Esophagus muscularis mucosa (tissue), 4 donors: ENCODE measurements at places on chromosomes 1 and 21. TPM values are rescaled to one million over a fixed set of nuclear protein-coding genes. Genes with fewer than 3 reads are reported as not detected.
A peak's percentile ranks its signal among the peaks of the same experiment; 100 is the strongest.

- no peak overlapping the region for H3K27ac ChIP-seq
- no peaks in the 10 kb centered on the region for H3K4me1 ChIP-seq
- no peaks in the 10 kb centered on the region for H3K27me3 ChIP-seq
- no peak for DNase-seq
Observed at GRCh38 chr1:207362962-207363860, 41.7 kb downstream of the CD55 start.

DNA sequence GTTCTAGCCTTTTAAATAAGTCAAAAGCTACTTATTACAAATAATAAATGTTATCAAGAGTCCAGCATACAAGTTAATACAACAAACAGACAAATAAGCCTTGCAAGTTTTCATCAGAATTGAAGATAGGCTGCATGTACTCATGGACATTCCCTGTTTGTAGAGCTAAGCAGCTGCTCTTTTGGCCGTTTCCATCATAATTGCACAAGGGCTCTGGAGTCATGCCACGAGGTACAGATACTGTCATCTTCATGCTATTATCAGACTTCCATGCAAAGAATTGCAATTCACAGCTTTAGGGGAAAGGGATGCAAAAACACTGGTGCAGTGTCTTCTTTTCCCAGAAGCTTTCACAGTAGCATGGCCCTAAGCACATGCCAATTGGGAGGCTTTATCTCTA is 52.8 kb upstream of the TBX15 start:
- no peak overlapping the region for H3K4me3 ChIP-seq
- DNase-seq = no peak
- no peaks in the 10 kb centered on the region for H3K27me3 ChIP-seq
- H3K27ac ChIP-seq = no peak overlapping the region
- no peaks in the 10 kb centered on the region for H3K36me3 ChIP-seq

DNA sequence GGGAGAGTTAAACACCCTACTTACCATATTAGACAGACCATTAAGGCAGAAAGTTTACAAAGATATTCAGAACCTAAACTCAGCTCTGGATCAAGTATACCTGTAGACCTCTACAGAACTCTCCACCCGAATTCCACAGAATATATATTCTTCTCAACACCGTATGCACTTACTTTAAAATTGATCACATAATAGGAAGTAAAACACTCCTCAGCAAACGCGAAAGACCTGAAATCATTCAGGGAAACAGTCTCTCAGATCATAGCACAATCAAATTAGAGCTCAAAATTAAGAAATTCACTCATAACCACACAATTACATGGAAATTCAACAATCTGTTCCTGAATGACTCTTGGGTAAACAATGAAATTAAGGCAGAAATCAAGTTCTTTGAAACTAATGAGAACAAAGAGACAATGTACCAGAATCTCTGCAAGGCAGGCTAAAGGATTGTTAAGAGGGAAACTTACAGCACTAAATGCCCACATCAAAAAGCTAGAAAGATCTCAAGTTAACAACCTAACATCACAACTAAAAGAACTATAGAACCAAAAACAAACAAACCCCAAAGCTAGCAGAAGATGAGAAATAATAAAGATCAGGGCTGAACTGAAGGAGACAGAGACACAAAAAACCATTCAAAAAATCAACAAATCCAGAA is 19.1 kb downstream of the CD84 start:
- H3K4me3 ChIP-seq = no peak overlapping the region
- H3K27me3 ChIP-seq = no peaks in the 10 kb centered on the region
- no peaks in the 10 kb centered on the region for H3K4me1 ChIP-seq
- no peak for DNase-seq
- H3K36me3 ChIP-seq = no peaks in the 10 kb centered on the region

DNA sequence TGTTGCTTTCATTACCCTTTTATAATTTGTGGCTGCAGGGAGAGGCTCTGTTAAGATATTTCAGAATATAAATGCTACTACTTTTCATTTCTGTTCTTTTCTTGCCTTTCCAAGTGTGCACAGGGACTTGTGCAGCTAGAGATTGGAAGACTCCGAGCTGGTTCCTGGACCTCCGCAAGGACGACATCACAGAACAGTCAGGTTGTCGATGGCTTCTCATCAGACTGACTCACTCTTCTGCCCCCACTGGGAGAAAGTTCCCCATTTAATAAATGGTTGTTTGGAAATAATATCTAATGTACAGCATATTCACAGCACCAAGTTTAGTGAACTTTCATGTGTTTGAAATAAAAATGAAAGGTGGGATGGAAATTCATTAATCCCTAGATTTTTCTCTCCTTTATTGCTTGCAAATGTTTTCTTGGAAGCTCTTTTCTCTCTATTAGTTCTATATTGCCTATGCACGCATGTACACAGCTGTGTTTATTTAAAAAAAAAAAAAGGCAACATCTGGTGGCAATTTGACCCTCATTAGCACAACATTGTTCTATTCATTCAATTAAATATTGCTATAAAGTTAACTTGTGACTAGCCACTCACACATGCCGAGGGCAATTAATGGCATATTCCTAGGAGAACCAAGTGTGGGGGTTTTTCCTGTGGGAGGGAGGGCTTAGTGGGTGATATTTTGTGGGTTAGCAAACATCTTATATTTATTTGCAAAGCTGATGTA is 77.5 kb upstream of the L1TD1 start:
- no peaks in the 10 kb centered on the region for H3K4me1 ChIP-seq
- no peak overlapping the region for H3K4me3 ChIP-seq
- peaks cover 4% of the 10 kb centered on the region for H3K36me3 ChIP-seq

- DNase-seq = no peak
- no peak overlapping the region for H3K27ac ChIP-seq
- H3K4me3 ChIP-seq = no peak overlapping the region
- H3K27me3 ChIP-seq = no peaks in the 10 kb centered on the region
- no peaks in the 10 kb centered on the region for H3K4me1 ChIP-seq
Observed at GRCh38 chr1:195851016-195851601, 757.1 kb downstream of the KCNT2 start.

GRCh38 chr1:38088366-38088765 is 41.8 kb upstream of the POU3F1 start:
- no peak overlapping the region for H3K27ac ChIP-seq
- no peak for DNase-seq
- no peaks in the 10 kb centered on the region for H3K36me3 ChIP-seq
- no peaks in the 10 kb centered on the region for H3K4me1 ChIP-seq
- no peak overlapping the region for H3K4me3 ChIP-seq

DNA sequence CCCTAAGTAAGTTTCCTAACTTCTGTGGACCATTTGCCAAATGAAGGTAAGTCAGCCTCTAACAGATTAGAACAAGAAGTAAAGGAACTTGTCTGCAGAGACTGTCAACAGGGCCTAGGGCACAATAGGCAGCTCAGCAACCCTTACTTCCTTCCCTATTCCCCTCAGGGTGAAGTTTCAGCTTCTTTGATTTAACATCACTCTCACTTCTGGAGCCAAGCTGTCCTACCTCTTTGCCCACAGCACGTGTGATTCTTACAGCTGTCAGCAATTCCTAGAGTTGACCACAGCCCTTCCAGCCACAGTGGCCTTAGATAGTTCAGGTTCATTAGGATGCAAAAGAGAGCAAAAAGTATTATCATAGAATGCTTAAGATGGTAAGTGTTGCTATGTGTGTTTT is 7.6 kb upstream of the EIF4G3 start:
- no peaks in the 10 kb centered on the region for H3K4me1 ChIP-seq
- DNase-seq = no peak
- H3K27me3 ChIP-seq = no peaks in the 10 kb centered on the region
- H3K36me3 ChIP-seq = no peaks in the 10 kb centered on the region
- no peak overlapping the region for H3K4me3 ChIP-seq

- no peaks in the 10 kb centered on the region for H3K36me3 ChIP-seq
- H3K4me3 ChIP-seq = no peak overlapping the region
- no peaks in the 10 kb centered on the region for H3K4me1 ChIP-seq
- no peak overlapping the region for H3K27ac ChIP-seq
- no peaks in the 10 kb centered on the region for H3K27me3 ChIP-seq
Observed at GRCh38 chr1:92511541-92511940, 24.8 kb upstream of the GFI1 start.

DNA sequence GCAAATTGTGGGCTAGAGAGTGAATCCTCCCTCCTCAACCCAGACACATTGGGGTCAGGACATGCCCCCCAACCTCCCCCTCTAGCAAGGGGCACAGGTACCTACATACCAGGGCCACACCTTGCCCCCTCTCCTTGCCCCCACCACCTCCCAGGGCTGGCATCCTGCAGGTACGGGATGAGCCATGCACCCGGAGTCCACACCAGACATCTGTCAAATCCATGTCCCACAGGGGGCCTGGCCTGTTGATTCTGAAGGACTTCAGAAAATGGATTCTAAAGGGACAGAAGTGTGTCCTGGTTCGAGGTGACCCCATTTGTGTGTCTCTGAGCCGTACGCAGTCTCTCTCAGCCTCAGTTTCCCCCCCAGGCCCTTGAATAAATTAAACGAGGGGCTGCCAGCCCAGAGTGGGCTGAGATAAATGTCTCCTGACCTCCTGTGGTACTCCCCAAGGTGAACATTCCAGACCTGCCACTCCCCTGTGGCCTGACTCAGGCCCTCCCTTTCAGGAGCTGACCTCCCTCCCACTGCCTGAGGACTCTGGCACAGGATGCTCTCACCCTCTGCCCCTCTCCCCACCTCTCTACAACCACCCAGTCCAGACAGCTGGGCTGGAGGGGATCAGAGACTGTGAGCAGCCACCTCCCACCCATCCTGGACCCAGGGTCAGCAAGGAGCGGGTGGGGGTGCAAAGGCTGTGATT is 94.5 kb downstream of the EPHB2 start:
- H3K27me3 ChIP-seq = no peaks in the 10 kb centered on the region
- no peak for DNase-seq
- H3K4me1 ChIP-seq = peaks cover 18% of the 10 kb centered on the region
- no peak overlapping the region for H3K27ac ChIP-seq

GRCh38 chr21:14615359-14615974 is 69.4 kb upstream of the SAMSN1 start:
- H3K36me3 ChIP-seq = no peaks in the 10 kb centered on the region
- peaks cover 10% of the 10 kb centered on the region for H3K4me1 ChIP-seq
- no peak overlapping the region for H3K4me3 ChIP-seq
- H3K27ac ChIP-seq = no peak overlapping the region
- no peak for DNase-seq

GRCh38 chr1:157314408-157314807 is 176.2 kb upstream of the ETV3 start:
- no peak overlapping the region for H3K27ac ChIP-seq
- H3K27me3 ChIP-seq = no peaks in the 10 kb centered on the region
- no peak for DNase-seq
- H3K4me3 ChIP-seq = no peak overlapping the region
- peaks cover 6% of the 10 kb centered on the region for H3K4me1 ChIP-seq
- H3K36me3 ChIP-seq = no peaks in the 10 kb centered on the region

DNA sequence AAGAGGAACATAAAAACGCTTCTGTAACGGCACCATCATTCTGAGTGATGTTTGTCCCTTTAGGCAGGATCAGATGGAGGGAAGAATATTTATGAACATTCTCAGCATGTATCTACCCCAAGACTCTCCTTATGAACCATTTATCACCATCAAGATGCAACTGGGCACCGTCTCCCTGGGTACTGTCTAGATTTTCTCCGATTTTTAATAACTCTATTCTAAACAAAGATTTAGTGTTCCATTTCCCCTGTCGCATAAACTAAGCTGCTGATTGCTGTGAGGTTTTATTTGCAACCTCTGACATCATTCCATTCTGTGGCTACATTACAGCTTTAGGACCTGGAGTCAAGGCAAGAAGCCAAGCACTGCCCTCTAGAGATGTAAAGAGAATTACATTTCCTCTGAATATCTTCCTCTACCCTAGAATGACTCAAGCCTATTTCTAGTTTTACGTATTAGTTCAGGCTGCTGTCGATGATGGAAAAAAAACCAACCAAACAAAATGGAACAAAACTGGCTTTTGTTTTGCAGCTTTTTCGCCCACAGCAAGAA is 130.1 kb upstream of the MAP1LC3C start:
- no peaks in the 10 kb centered on the region for H3K27me3 ChIP-seq
- H3K4me3 ChIP-seq = no peak overlapping the region
- no peak overlapping the region for H3K27ac ChIP-seq
- H3K36me3 ChIP-seq = no peaks in the 10 kb centered on the region

- H3K4me1 ChIP-seq = no peaks in the 10 kb centered on the region
- H3K36me3 ChIP-seq = no peaks in the 10 kb centered on the region
- H3K4me3 ChIP-seq = no peak overlapping the region
- no peaks in the 10 kb centered on the region for H3K27me3 ChIP-seq
Observed at GRCh38 chr1:75087278-75087677, 46.9 kb upstream of the LHX8 start.

DNA sequence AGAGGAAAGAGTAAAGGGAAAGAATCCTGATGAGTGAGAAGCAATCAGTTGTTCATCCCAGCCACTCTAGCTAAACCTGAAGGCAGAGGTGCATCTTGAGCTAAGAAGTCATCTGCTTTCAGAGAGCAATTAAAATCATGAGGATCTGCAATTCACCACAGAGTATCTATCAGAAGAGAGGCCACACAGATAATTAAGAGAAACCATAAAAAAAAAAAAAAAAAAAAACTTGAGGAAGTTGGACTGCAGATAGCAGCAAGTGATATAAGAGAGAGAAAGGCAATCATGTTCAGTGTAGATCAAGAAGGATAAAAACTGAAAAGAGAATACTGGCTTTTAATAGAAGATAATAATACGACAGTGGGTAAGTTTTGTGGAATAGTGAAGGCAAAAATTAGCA is 17.7 kb downstream of the FOXJ3 start:
- peaks cover 93% of the 10 kb centered on the region for H3K4me1 ChIP-seq
- DNase-seq = no peak
- H3K27me3 ChIP-seq = no peaks in the 10 kb centered on the region
- H3K27ac ChIP-seq = no peak overlapping the region

DNA sequence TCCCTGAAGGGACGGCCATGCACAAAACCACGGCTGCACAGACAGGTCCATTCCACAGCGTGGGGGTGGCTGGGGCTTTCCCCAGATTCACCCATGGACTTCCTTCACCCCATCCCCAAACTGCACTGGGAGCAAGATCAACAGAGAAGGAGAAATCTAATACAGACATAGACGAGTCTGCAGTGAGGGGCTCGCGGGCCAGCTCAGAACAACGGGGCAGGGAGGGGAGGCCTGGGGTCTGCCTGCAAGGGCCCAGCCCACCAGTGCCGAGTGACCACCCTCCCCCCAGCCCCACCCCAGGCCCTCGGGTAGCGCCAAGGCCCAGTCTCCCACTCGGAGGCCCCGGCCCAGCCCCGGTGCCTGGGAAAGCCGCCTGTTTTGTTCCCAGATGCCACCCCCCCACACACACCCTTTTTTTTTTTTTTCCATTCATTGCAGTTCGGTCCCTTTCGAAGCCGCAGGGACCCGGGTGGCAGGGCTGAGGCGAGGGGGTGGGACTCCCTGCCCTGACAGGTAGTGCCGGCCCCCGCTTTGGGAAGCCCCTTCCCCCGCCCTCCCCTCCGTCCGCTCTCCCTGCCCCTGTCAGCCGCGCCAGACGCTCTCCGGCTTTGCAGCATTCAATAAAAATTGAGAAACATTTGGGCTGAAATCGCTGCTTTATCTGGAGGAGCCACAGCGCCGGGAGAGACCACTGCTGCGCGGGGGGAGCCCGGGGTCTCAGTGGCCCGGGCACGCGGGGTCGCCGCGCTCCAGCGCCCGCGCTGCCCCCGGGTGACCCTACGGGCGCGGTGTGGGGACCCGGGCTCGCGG is 543 bp upstream of the EPHB2 start:
- DNase-seq = no peak
- no peak overlapping the region for H3K27ac ChIP-seq
- H3K27me3 ChIP-seq = peaks cover 60% of the 10 kb centered on the region
- peak overlapping the region; percentile 64 for H3K4me3 ChIP-seq
- H3K36me3 ChIP-seq = no peaks in the 10 kb centered on the region

GRCh38 chr1:246583448-246584185 is 17.4 kb downstream of the CNST start:
- H3K4me1 ChIP-seq = peaks cover 91% of the 10 kb centered on the region
- no peaks in the 10 kb centered on the region for H3K36me3 ChIP-seq

The FPGT gene
- total RNA-seq = 7.1 TPM

The COL6A2 gene
- total RNA-seq = 1,525 TPM

The TAS1R1 gene
- total RNA-seq = not detected
